Kidney tubule cell (primary cell): ENCODE measurements at places on chromosomes 1 and 21.

- DNase-seq, result peak; percentile 39
These were observed 10.6 kb upstream of the COL6A1 start for GRCh38 chr21:45970674-45971615.

DNA sequence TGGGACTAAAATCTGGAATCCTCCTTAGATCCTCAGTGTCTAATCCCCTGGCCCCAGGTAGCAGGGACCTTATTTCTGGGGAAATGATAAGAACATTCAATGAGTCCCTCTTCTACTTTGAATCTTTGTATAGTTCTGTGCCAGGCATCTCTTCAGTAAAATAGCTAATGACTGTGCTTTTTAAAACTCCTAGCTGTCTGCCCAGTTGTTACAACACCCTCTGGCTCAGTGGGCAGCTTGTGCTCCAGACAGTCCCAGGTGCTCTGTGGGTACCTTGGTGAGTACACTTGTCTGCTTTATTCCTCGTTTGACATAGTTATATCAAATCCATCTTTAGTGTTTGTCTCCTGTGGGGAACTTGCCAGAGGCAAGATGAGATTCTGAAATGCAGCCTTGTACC lies 18.0 kb downstream of the TGFB2 start:
- DNase-seq, result no peak

- no peak for DNase-seq
These were observed 27.0 kb downstream of the ELAVL4 start for GRCh38 chr1:50135716-50136115.

DNA sequence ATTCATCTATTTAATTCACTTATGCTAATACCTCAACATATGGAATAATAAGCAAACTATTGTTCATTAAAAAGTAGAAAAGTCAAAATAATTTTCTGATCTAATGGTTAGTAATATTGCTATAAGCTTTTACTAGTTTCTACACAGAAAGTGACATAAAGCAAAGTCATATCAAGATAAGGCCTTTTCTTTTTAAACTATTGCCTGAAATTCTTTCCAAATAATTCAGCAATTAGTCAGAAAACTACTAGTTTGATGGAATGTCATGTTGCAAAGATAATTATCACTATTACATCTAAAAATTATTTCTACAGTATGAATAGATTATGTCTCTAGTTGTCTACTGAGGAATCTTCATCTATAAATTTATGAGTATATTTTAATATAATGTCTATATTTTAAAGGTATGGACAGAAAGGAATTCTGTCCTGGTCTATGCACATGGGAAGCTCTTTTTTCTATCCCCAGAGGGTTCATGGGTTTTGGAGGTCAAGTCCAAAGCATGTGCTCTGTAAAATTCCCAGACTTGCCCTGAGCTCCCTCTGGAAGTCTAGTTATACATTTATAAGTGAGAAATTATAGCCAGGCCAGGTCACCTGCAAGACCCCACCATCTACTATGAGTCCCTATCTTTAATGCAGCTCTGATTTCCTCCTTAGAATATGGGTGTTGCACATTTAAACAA lies 84.6 kb upstream of the DPYD start:
- DNase-seq, result peak; percentile 30

GRCh38 chr1:227854189-227854588 lies 38.7 kb downstream of the PRSS38 start:
- no peak for DNase-seq

- DNase-seq, result no peak
These were observed 81.2 kb downstream of the SIPA1L2 start for GRCh38 chr1:232548691-232549090.

DNA sequence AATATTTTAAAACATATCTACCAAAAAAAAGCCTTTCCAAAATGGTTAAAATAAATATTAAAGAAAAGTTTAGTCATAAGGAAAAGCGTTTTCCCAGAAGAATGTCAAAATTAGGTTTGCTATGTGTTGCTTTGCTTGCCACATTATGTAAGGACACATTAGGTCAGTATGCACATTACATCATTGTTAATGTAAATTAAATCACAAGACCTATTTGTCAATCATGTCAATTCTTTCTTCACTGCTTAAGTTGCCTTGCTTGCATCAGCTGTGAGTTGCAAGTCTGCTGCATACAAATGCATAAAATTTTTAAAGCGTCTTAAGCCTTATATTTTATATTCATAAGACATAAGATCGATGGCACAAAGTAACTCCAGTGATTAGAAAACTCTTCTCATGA lies 448.9 kb downstream of the PCP4 start:
- DNase-seq, result no peak

DNA sequence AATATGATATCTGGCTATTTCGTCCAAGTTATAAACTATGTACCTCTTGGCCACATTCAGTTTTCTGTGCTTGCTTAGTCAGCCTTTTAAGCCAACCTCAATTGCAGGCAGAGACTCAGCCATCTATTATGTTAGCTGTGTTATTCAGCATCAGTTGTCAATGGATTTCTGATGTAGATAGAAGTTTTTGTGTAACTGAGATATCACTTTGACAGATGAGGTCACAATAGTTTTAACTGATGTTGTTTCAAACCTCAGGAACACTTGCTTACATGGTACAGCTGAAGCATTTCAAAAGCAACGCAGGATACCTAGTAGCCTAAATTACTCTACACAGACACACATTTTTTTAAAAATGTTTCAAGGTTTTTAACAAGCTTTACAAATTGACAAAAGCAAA lies 1478.0 kb downstream of the NCAM2 start:
- no peak for DNase-seq

- no peak for DNase-seq
These were observed 863 bp upstream of the NUF2 start for GRCh38 chr1:163320891-163321290.

GRCh38 chr1:155093911-155094621 lies 15.4 kb downstream of the EFNA3 start:
- peak; percentile 56 for DNase-seq

- peak; percentile 86 for DNase-seq
These were observed 81.1 kb upstream of the ADAR start for GRCh38 chr1:154689083-154689482.

- DNase-seq, result no peak
These were observed 92.1 kb upstream of the SMYD2 start for GRCh38 chr1:214188835-214189234.

DNA sequence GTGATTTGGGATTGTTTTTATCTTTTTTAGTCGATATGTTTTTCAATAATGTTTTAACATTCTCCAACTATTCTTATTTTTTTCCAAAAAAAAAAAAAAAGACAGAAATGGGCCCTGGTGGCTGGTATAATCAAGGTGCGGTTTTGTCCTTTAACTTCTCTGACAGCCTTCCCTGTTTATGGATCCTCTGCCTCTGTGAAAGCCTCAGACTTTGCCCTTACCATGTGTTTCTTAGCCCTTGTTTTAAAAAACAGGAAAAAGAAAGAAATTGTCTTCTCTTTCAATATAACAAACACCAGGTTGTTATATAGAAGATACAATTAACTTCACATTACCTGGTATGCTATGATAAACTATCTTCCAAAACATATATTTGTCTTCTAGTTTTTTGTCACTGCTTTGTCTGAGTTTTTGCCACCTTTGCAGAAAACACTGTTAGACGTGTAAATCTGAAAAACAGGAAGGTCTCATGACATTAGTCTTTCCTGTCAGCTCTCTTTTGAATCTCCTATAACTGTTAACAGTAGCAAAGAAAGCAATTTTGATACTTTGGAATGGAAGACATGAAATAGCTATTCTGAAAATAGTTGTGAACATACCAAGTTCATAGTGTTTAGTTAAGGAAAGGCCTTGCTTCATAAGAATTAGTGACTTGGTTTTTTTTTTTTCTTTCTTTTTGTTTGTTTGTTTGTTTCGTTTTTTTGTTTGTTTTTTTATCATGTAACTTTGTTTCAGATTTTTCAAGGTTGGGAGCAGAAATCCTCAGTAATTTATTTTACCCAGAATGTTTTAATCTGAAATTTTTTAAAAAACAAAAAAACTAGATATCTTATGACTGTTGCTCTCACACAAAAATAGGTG lies 31.7 kb upstream of the CACYBP start:
- DNase-seq, result no peak

DNA sequence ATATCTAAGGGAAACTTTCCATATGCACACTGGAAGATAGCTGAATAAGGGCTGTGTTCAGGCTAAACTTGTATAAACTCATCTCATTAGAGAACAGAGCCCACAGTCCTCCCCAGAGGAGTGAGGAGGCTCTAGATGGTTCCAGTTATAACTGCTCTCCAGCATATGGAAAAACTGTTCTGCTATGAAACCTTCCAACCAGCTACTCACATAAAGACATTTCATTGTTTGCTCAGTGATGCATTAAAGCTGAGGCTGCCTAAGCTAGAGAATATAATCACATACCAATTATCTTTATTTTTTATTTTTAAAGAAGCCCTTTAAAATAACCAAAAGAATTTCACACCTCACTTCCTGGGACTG lies 13.3 kb downstream of the AHCYL1 start:
- no peak for DNase-seq

GRCh38 chr1:18726368-18726767 lies 95.7 kb downstream of the PAX7 start:
- no peak for DNase-seq

GRCh38 chr1:15172405-15173259 lies 19.1 kb downstream of the TMEM51 start:
- no peak for DNase-seq

GRCh38 chr1:56414728-56415224 lies 164.6 kb downstream of the PLPP3 start:
- DNase-seq, result no peak

GRCh38 chr1:47755101-47755990 lies 241.8 kb downstream of the TRABD2B start:
- no peak for DNase-seq

DNA sequence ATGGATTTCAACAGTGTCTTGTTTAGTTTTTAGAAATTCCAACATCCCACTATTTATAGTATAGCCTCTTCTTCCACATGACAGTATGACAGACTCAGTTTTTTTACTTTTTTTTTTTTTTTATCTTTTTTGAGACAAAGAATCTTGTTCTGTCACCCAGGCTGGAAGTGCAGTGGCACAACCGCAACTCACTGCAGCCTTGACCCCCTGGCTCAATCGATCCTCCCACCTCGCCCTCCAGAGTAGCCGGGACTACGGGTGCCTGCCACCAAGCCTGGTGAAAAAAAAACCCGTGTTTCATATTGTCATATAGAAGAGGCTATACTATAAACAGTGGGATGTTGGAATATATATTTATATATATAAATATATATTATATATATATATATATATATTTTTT lies 1.2 kb upstream of the DR1 start:
- no peak for DNase-seq

- no peak for DNase-seq
These were observed 366.7 kb downstream of the CAMTA1 start for GRCh38 chr1:7151978-7152377.

DNA sequence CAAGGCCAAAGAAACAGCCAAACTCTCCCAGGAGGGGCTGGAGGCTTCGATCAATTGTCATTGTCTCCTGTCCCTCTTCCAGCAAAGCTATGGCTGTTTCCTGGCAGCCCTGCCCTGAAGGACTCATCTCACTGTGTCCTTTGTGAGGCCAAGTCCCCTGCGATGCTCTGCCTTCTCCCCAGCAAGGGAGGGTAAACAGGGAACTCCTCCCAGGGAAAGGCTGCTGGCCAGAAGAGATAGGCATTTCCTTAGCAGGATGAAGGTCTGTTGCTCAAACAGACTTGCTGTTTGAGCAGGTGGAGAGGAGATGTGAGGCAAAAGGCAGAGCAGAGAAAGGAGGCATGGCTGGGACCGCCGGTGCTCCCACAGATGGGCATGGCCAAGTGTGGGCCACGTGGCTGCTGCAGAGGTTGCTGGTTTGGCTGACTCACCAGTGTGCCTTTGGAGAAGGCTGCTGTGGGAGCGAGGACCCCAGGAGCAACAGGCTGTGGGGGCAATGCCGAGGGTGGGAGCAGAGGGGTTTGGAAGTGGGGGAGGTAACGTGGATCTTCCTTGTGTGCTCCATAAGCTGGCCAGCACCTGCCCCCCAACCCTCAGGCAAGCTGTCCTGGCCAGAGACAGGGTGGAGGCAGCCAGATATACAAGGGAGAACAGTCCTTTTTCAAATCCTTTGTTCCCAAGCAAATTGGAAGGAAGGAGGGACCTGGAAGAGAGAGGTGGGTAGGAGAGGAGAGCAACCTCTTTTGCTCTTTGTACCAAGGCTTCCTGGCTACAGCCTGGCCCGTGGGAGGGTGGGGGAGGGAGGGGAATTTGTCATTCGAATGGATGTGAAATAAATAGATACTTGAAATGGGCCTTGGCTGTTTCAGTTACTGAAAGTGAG lies 449.8 kb downstream of the SIPA1L2 start:
- no peak for DNase-seq

DNA sequence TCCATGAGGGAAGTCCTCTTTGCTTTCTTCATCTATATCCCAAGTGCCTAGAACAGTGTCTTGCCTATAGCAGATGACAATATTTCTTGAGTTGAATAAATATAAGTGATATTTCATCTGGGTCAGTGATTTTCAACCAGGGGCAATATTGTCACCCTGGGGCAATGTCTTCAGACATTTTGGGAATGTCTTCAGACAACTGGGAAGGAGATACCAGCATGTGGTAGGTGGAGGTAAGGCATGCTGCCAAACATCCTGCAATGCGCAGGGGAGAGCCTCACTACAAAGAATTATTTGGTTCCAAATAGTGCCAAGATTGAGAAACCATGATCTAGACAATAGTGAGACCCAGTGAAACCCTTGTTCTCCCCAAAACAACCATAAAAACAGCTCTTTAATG lies 54.7 kb downstream of the C1orf94 start:
- no peak for DNase-seq

GRCh38 chr1:37147392-37147831 lies 113.1 kb upstream of the GRIK3 start:
- no peak for DNase-seq

- no peak for DNase-seq
These were observed 22.1 kb downstream of the AHDC1 start for GRCh38 chr1:27581823-27582243.

DNA sequence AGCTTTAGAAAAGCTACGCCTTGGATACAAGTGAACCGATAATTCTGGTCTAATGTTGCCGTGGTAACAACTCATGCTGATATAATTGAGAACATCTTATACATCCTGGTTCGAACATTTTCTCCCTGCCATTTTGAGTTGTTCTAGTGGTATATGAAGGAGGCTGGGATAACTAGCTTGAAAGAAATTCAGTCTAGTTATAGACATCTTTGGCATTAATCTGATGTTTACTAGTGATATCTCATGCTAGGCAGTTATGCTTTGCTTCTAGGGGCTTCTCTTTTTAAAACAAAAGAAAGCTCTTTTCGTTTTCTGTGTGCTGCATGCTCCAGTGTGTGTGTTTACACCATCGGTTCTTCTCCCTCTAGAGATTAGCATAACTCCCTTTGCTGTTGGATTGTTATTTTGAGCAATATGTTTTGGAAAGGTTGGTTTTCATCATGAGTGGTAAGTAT lies 20.5 kb downstream of the PRKACB start:
- DNase-seq, result no peak

DNA sequence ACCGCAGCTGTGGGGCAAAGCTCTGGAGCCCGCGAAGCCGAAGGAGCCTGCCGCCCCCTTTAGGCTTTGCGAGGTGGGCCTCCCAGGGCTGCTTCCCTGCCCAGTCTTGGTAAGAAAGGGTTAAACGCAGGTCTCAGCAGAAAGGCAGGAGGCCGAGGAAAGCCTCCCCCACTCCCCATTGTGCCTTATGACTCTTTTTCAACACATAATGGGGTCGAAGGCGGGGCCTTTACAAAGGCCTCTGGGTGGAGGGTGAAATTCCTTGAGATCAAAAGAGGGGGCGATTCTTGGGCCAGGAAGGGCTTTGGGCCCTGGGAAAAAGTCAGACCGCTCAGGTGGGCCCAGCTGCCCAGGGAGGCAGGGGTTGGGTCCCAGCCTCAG lies 880 bp downstream of the ALPL start:
- no peak for DNase-seq
